ENCODE measurements at places on chromosomes 12 and 14.
A peak's percentile ranks its signal among the peaks of the same experiment; 100 is the strongest.

GRCh38 chr12:1801303-1801975 is 18.9 kb upstream of the LRTM2 start:
- DNase-seq, result peak; percentile 37

DNA sequence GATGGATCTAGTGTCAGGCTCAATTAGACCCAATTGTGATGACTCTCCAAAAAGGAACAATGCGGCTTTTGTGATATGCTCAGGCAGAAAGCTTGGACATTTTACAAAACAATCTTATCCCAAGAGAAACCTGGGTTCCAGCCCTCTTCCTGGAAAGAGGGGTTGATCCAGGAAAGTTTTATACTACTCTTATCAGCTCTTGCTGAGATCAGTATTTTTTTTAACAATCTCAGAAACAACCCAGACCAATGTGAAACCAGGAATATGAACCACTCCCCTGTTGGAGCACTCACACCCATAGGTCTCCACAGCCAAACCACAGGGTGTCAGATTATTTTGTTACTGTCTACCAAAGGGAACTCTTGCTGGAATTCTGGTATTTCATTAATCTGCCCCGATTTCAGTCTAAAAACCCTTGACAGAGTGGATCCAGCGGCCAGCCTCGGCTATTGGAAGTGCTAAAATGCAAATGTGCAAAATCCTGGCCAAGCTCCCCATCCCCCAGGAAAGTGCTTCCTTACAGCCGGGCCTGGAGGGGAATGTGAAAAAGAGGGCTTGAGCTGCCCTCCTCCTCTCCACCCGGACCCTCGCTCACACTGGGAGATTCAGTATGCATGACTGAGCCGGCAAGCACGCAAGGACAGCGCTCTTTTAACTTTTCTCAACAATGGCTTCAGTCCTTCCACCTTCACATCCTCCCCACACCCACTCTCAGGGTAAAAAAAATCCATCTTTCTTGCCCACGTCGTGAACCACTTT is 4.0 kb downstream of the FBXL14 start:
- DNase-seq, result peak; percentile 28

DNA sequence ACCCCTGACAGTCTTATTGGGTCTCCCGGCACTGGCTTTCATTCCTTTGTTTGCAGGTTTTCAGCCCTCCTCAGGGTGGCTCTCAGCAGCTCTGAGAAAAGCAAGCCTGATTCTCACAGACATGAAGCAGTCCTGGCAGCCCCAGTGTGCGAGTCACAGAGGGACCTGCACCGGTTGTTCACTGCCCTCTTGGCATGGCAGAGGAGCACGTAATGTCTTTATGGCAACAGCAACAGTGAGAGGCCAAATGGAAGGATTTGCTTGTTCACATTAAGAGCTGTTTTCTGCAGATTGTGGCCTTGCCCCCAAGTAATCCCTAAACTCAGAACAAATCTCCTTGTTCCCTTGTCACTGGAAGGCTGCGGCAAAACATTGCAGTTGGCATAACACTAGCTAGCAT is 3.4 kb downstream of the KCNA5 start:
- no peak for DNase-seq

- no peak for DNase-seq
Observed at GRCh38 chr14:95044463-95045105, 112.7 kb downstream of the DICER1 start.

- DNase-seq, result peak; percentile 24
Observed at GRCh38 chr14:66476964-66477363, 9.2 kb upstream of the CCDC196 start.

- no peak for DNase-seq
Observed at GRCh38 chr14:99081880-99082279, 190.1 kb downstream of the BCL11B start.

- no peak for DNase-seq
Observed at GRCh38 chr12:48977290-48978281, 536 bp upstream of the WNT1 start.

GRCh38 chr14:65864549-65864948 is 452.0 kb downstream of the FUT8 start:
- DNase-seq, result no peak

GRCh38 chr12:92927055-92927435 is 2.0 kb downstream of the EEA1 start:
- peak; percentile 22 for DNase-seq

DNA sequence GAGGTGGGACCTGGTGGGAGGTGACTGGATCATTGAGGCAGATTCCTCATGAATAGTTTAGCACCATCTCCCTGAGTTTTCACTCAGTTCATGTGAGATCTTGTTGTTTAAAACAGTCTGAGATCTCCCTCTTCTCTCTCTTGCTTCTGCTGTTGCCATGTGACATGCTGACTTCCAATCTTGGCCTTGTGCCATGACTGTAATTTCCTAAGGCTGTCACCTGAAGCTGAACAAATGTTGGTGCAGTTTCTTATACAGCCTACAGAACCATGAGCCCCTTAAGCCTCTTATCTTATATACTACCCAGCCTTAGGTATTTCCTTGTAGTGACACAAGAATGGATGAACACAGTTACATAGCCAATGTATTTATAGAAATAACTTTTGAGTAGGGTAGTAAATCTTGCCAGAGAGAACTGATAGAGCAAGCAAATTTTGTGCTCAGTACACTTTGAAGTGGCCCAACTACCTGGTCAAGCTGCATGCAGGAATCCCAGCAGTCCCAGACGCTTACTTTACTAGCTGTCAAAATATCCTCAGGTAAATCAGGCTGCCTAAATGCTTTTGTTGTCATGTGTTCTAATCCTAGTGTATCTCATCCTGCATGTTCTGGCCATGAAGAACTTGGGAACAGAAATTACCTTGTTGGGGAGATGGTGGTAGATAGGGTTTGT is 445.6 kb upstream of the MIS18BP1 start:
- DNase-seq, result no peak

GRCh38 chr12:70060634-70061033 is 182.6 kb upstream of the CNOT2 start:
- no peak for DNase-seq

DNA sequence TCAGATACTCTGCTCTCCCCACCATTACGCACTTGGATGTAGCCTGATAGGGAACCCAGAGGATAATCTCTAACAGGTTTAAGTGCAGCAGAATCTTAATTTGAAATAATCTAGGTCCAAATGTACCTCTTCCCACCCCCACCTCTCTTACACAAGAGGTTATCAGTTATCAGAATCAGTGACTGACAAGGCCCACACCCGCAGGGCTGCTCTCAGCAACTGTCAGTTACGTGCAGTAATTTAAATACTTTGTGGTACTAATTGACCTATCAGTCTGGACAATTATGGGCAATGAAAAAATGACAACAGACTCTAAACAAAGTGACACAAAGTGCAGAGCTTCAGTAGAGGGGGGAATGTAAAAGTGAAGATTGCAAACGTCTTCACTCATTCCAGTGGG is 74.0 kb downstream of the CLIP1 start:
- DNase-seq, result no peak

DNA sequence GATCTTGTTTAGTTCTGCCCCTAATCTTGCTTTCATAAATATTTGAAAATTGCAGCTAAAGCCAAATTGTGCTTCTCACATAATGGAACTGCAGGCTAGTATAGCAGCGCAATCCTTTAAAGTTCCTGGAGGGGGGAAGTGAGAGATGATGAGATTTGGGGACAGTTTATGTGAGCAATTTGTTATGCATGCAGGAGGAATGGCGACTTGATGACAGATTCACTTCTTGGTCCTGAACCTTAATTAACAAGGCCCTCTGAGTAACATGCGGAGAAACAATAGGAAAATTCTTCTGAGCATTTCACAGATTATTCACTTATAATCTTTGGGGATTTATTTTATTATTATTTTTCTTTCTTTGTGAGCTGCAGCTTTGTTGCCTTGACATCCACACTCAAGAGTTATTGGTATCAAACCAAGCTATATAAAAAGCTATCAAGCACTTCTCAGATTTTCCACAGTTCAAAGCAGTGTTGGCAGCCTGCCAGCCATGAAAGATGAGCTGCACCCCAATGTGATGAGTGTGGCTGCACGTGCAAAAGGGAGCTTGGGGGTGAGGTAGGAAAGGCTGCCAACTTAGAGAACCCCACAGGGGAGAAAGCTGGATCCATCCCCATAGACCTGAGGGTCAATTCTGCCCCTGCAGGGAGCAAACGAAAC is 1662.2 kb upstream of the FLRT2 start:
- no peak for DNase-seq

DNA sequence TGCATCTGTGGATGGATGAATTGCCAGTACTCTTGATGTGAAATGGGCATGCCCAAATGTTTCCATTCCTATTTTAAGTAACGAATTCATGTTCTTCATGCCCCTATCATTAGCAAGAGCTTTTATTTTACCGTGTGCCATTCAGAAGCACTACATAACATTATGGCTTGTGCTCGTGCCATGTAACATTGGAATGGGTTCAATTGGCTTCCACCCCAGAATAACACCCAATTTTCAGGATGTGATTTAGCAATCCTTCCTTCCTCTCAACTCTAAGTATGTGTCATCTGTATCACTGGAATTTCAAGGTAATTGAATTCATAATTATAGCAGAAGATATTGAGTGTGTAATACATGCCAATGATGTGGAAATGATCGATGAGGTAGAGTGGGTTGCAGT is 145.8 kb upstream of the TMPO start:
- no peak for DNase-seq

DNA sequence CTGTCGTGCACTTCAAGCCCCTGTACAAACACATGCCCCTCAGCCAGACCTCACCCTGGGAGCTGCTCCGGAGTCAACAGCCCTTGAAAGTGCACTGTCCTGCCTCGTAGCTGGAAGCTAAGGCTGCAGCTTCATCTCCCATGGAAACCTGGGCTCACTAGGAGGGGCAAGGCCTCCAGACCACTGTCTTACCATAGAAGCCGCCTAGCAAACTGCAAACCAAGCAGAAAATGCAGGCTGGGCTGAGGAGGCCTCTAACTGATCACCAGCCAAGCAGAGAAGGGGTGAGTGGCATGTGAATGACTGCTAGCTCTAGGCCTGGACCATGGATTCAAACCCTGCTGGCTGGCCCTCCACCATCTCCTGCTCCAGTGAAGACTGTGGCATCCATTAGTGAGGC is 340.2 kb downstream of the CACNA1C start:
- DNase-seq, result no peak

DNA sequence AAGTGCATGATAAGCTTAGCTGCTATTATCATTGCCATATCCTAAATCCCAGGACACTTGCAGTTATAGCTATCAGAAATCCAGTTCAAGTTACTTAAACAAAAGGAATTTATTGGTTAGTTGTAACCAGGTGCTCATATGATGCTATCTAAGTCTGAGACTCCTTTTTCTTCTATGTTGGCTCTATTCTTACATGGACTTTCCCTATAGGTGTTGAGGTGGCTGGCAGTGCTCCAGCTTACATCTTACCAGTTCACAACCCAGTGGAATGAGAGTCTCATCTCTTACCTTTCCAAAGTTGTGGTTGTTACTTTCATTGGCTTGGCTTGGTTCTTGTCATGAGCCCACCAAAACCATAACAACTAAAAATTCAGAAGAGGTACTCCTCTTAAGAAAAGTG is 94.6 kb downstream of the DACT1 start:
- DNase-seq, result no peak

DNA sequence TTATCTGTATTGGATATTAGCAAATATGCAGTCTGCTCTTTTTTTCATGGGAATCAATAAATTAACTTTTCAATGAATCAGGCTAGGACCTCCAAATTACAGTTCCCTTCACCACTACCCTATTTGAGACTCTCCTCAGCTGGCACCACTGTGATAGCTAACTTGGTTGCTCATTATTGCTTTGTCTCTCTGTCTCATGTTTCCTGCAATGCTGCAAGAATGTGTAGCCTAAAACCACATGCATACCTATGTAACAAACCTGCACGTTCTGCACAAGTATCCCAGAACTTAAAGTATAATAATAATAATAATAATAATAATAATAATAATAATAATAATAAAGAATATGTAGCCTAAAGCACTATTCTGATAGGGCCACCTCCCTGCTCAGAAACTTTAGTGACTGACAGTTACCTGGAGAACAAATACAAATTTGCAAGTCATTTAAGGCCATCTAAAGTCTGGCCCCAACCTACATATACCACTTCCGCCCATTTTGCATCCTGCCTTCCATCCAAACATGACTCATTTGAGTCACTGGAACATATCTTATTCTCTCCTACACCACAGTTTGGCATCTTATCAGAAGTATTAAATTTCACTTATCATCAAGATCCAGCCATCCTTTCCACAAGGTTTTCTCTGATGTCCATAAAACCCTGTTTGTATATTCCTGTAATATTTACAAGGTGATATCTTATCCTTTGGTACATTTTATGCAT is 215.1 kb downstream of the LRRK2 start:
- DNase-seq, result no peak

DNA sequence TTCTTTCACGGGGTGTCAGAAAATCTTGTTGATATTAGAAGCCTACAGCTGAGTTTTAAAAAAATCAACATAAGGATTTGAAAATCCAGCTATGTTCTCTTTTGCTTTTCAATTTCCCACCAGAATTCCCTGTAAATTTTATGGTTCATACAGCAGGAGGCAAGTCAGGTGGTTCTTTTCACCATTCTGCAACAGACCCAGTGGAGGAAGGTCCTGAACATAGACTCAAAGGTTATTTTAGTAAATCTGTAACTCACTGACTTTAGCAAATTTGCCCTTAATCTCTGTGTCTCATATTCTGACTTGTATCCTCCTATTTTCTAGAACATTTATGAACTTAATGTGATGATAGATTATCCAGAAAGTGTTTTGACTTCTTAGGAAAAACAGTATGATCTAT is 235.4 kb upstream of the E2F7 start:
- DNase-seq, result no peak

DNA sequence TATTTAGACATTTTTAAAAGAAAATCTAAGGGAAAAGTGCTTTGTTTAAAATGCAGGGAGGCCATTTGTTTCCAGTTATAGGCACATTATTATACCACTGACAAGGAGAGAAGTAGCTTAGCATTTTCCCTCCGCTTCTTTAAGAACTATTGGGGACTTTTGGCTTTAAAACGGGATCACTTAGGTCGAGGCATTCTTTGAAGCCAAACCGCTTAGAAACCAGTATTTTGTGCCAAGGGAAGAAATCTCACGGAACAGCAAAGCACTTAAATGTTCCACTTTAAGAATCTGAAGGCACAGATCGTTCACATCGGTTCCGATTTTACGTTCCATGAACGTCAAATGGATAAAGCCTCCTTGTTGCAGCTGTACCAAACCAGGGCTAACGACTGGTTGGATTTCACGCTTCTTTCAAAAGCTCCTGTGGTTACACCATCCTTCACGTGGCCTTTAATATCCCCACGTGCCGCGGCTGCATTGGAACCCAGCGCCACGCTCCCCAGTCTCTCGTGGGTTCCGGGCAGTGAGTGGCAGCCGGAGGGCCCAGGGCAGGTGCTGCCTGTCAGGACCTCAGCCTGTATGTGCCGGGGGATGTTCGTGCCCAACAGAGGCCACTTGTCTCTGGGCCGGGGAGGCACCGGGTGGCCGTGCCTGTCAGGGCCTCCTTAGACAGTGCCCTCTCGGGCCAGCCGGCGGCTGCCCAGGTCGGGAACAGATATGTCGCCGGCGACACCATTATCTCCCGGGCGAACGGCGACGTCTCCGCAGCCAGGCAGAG is 195.4 kb downstream of the KIF26A start:
- no peak for DNase-seq

- no peak for DNase-seq
Observed at GRCh38 chr14:99247772-99248171, 24.2 kb downstream of the BCL11B start.

GRCh38 chr14:29233188-29233587 is 466.6 kb downstream of the FOXG1 start:
- DNase-seq, result no peak

GRCh38 chr12:77384941-77385340 is 319.6 kb upstream of the E2F7 start:
- DNase-seq, result no peak

- DNase-seq, result no peak
Observed at GRCh38 chr12:64691227-64691794, 67.9 kb downstream of the GNS start.
